Stimulated activated CD4-positive, alpha-beta T cell treated with anti-CD3 and anti-CD28 coated beads, Interleukin-2, amount 100 ng/mL, for 48 hours (primary cell): ENCODE measurements at places on chromosomes 1 and 21.

DNA sequence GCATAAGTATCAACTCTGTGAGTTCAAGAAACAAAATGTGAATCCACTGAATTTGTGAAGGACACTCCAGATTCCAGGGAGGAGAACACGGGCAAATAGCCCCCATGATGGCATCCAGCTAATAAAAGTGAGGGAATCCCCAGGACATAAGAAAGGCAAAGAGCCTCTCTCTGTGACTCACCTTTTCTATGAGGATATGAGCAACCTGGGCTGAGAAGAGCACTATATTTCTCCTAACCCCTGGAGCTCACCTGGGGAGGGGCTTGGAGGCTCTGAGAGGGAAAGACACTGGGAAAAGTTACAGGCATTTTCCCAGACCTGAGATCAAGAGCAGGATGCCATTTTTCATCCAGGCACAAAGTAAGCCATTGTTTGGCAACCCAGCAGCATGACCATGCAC is 1298.8 kb downstream of the PLA2G4A start:
- DNase-seq: no peak

- no peak for DNase-seq
These were observed 31.8 kb upstream of the DISP1 start for GRCh38 chr1:222783051-222783450.

DNA sequence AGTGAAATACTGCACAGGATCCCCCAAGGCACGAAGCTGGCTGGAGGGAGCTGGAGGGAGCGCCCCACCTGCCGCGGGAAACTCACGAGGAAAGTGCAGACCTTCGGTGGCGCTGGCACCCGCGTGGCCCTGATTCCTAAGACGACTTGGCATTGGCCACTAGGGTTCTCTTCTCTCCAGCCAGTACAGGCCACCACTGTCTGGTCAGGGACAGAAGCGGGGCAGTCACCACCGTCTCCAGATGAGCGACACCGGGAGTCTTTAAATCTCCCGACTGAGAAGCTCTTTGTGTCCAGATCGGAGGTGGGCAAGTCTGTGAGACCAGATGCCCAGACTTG is 19.2 kb upstream of the CHIA start:
- no peak for DNase-seq

- DNase-seq: no peak
These were observed 17.0 kb upstream of the KNCN start for GRCh38 chr1:46568461-46568891.

DNA sequence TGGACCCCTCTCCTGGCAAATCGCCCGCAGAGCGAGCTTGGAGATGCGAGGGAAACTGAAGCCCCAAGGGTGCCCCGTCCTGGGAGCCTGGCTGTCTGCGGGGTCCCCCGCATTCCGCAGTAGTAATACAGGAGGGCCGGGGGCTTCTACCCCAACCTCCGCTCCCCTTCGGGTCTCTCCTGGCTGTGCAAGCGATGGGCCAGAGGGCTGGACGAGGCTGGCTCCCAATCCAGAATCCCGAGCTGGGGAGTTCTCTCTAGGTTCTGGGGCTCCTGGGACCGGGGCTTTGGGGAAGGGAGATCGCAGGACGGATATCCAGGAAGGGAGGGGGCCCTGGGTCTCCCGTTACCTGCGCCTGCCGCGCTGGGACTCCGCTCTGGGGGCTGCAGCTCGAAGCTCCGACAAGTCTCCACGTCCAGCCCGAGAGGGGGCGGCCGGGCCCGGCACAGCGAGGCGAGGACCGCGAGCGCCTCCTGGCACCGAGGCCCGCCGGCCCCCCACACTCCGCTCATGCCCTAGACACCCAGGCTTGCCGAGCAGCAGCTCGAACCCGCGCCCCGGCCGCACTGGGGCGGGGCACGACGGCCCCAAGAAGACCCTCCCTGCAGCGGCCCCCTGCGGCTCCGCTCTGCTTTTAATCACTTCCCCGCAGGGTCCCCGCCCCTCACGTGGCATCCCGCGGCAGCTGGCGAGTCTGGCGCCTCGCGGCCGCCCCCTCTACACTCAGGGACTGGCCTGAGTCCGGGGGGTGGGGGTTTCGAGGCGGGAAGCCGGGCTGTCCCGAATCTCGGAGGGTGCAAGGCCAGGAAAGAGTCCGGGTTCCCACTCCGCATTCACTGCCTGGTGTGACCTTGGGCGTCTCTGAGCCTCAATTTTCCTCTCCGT is at the start of gene SYT6:
Gene SYT6, minus strand, starts transcription at position 609 of the 885 bp plus-strand sequence. Its CDS starts 97 bp downstream, at position 512.
- no peak for DNase-seq

GRCh38 chr1:226884116-226884625 is 13.8 kb downstream of the PSEN2 start:
- no peak for DNase-seq

GRCh38 chr21:32008714-32009113 is 135.9 kb downstream of the HUNK start:
- DNase-seq: no peak

GRCh38 chr1:233625087-233625486 is 11.2 kb downstream of the KCNK1 start:
- DNase-seq: no peak
